Mucosa of gallbladder (tissue), 1 donor: ENCODE measurements at places on chromosomes 6 and 20.

DNA sequence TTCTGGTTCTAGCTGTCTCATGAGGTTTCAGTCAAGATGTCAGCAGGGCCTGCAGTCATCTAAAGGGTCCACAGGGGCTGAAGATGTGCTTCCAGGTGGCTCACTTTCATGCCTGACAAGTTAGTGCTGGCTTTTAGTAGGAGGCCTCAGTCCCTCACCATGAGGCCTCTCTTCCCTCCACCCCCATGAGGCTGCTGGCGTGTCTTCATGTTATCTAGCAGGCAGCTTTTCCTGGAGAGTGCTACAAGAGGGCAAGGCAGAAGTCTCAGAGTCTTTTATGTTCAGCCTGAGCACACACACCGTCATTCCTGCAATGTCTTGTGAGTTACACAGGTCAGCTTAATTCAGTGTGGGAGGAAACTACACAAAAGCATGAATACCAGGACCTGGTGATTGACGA is 769.9 kb downstream of the HDGFL1 start:
- DNase-seq = no peak

DNA sequence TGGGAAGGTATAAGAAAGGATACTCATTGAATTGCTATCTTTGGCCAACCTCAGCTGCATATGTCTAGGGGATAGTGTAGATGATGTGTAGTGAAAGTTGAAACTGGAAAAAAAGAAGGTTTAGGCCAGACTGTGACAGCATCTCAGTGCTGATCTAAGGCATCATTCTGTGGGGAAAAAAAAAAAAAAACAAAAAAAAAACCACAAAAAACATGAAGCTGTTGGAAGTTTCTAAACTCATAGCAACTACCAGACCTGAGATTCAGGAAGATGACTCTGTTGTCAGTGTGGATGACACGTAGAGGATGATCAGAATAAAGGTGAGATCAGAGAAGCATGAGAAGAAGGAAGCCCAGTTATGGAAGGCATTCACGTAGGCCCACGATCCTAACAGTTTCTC is 100.8 kb upstream of the CNKSR3 start:
- DNase-seq = no peak

- no peak for DNase-seq
Measured at GRCh38 chr6:149600508-149600907, 34.3 kb downstream of the GINM1 start.

GRCh38 chr6:42090819-42091717 is 40.7 kb downstream of the TAF8 start:
- DNase-seq = no peak

DNA sequence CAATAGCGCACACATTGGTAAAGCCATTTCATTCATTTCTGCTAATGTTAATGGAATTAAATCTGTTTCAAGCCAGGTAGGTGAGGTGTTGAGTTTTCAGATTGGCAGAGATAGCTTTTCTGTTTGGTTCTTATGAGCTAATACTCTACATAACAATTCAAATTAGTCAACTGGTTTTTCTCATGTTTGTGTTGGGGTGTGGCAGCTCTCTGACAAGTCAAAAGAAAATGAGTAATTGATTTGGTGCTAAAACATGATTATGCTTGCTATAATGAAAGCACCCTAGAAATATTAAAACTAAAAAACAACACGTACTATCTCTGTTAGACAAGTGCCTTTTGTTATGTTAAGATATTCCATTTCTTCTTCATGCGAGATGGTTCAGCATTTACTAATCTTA is 13.6 kb downstream of the PPP1R14C start:
- no peak for DNase-seq

DNA sequence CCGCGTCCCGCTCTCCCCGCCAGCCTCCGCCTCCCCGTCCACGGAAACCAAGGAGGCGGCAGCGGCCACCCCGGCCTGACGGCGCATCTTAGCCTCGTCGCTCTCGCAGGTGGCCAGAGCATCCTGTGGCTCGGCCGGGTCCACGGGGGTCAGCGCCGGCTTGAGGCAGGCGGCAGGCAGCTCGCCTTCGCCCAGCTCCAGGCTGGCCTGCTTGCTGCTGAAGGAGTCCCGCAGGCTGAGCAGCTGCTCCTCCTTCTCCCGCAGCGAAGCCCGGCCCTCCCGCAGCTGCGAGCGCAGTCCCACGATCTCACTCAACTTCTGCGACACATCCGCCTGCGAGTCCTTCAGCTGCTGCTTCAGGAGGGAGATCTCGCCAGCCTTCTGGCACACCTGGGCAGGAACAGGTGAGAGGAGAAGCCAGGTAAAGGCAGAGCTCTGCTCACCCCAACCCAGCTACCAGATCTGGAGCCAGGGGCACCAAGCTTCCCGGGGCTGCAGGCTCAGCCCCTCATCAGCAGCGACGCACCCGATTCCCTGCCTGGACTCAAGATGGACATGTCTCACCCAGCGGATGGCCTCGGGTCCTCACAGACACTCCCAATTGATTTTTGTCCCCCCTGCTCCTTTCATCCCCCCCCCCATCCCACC is 5.2 kb upstream of the FASTKD5 start:
- DNase-seq = no peak

- no peak for DNase-seq
Measured at GRCh38 chr6:29797135-29797534, 30.5 kb upstream of the HLA-G start.

- DNase-seq = no peak
Measured at GRCh38 chr20:60057866-60058807, 99.9 kb downstream of the CDH26 start.

DNA sequence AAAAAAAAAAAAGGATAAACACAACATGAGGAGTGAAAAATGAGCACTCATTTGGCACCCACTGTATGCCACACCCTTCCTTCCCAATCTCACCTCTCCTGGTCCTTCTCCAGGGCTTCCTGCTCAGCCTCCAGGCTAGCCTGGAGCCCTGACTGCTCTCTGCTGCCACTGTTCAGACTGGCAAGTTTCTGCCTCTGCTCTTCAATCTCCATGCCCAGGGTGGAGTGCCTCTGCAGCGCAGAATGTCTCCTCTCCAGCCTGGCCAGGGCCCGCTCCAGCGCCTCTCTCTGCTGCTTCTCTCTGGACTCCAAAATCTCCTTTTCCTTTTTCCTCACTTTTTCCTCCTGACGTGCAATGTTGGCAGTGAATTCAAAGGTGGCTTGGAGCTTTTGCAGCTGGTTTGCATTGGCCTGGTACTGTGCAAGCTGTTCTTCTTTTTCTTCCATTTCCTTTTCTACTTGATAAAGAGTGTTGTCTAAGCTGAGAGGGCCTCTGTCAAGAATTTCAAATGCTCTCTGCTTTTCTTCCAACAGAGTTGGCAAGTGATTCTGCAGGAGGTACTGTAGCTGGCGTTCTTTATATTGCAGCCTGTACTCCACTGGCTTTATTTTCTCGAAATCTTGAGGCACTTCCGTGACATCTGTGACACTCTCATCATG is 194.4 kb downstream of the KIF16B start:
- no peak for DNase-seq

- DNase-seq = no peak
Measured at GRCh38 chr20:1500496-1500895, 9.3 kb upstream of the SIRPB2 start.

DNA sequence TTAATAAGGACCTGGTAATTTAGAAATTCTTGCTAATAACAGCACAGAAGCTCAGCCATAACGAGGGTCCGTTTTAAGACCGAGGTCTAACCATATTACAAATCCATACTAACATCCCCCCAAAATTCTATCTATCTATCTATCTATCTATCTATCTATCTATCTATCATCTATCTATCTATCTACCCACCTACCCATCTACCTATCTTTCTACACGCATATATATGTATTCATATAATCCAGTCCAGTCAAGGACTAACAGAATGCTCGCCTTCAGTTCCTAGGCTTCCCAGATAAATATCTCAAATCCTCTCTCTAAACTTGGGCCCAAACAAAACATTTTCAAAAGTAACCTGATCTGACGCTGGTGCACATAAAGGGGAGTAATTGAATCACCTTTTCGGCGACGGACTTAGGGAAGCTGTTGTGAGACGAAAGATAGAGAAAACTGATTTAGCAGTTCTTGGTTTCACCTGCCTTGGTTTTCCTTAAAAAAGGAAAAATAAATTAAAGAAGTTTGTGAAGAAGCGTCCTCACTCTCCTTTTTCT is 14.5 kb downstream of the HMGN4 start:
- DNase-seq = no peak

- DNase-seq = no peak
Measured at GRCh38 chr6:86871681-86872080, 65.6 kb upstream of the HTR1E start.

GRCh38 chr20:8967641-8968245 is 101.1 kb upstream of the PLCB4 start:
- no peak for DNase-seq

- no peak for DNase-seq
Measured at GRCh38 chr20:13639150-13639497, 392 bp upstream of the TASP1 start.

GRCh38 chr6:3449750-3450305 is 7.0 kb downstream of the SLC22A23 start:
- no peak for DNase-seq
